PC-3 (cell line): ENCODE measurements at places on chromosomes 2 and 18.

DNA sequence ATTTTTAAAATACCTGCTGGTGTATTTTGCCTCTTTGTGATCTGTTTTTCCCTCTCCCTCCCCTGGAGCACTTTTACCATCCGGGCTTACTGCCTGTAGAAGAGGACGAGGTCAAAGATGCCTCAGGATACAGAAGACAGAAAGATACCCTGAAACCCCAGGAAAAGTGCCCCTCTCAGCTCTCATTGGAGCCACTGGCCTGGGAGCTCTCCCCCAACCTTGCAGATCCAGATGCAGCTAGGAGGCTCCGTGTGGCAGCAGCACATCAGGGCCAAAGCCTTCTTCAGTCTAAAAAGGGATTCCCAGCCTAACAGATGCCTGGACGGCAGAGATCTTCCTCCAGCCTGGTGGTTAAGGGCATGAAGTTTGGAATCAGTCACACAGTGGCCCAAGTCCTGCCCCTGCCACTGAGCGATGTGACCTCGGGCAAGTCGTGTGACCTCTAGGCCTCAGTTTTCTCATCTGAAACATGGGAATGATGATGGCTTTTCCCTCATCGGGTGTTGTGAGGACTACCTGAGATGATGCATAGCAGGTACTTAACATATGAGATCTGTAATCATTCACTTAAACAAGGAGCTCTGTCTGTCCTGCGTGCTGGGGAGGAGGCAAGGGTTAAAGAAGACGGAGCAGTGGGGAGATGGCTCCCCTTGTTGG, 239.4 kb downstream of the DYSF start:
- no peak for DNase-seq

- DNase-seq: no peak
These were observed 7.6 kb downstream of the HIBCH start for GRCh38 chr2:190311893-190312634.

- peak; percentile 83 for DNase-seq
These were observed 4.9 kb downstream of the TANC1 start for GRCh38 chr2:158973116-158973956.

GRCh38 chr2:4628998-4629501, 925.7 kb downstream of the DCDC2C start:
- no peak for DNase-seq

DNA sequence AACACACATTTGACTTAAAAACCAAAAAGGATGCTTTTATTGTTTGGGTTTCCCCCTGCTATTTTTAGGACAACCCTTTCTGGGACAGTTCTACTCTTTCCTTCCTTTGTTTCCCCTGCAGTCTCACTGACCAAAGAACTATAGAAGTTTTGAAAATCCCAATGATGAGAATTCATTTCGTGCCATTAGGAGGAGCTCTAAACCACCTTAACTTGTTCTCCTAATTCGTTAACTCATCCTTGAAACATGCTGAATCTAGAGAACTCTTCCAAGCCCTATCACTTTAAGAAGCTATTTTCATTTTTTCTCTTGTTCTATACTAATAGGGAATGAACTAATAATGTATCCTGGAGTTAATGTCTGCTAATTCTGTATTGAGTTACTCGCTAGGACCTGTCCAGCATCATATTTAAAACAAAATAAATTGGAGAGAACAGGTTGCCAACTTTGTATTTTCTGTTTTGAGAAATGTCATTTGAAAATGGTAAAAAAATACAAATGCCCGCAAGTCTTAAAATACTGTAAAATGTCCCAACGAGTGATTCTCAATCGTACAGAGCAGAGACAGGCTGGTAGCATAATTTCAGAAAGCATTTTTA, 62.9 kb downstream of the AFTPH start:
- peak; percentile 78 for DNase-seq

DNA sequence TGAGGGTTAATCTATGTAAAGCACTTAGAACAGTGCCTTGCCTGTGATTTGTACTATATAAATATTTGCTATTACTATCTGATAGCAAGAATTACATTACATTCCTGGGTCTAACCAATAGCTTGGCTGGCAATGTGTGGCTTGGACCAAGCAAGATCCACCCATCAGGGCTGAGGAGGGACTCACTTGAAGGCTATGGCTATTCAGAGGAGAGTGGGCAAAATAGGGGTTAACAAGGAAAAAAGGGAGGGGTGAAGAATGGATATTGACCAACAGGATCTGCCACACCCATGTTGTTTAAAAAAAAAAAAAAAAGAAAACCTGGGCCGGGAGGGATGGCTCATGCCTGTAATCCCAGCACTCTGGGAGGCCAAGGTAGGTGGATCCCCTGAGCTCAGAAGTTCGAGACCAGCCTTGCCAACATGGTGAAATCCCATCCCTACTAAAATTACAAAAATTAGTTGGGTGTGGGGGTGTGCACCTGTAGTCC, 20.0 kb upstream of the TMBIM1 start:
- peak; percentile 33 for DNase-seq

- peak; percentile 20 for DNase-seq
These were observed 221.4 kb upstream of the FBXO11 start for GRCh38 chr2:48127612-48128191.

DNA sequence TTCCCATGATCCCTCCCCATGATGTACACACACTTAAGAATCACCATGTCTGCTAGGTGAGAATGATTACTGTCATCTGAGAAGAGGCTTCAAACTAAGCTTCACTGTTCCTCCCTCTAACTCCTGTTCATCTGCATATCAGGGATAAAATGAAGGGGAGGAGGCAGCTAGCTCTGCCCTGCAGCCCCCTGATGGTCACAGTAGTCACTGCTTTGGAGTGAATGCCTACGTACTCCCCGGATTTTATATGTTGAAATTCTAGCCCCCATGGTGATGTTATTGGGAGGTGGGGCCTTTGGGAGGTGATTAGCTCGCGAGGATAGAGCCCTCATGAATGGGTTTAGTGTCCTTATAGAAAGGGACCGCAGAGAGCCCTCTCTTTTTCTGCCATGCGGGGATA, 156.4 kb downstream of the NCKAP5 start:
- no peak for DNase-seq

DNA sequence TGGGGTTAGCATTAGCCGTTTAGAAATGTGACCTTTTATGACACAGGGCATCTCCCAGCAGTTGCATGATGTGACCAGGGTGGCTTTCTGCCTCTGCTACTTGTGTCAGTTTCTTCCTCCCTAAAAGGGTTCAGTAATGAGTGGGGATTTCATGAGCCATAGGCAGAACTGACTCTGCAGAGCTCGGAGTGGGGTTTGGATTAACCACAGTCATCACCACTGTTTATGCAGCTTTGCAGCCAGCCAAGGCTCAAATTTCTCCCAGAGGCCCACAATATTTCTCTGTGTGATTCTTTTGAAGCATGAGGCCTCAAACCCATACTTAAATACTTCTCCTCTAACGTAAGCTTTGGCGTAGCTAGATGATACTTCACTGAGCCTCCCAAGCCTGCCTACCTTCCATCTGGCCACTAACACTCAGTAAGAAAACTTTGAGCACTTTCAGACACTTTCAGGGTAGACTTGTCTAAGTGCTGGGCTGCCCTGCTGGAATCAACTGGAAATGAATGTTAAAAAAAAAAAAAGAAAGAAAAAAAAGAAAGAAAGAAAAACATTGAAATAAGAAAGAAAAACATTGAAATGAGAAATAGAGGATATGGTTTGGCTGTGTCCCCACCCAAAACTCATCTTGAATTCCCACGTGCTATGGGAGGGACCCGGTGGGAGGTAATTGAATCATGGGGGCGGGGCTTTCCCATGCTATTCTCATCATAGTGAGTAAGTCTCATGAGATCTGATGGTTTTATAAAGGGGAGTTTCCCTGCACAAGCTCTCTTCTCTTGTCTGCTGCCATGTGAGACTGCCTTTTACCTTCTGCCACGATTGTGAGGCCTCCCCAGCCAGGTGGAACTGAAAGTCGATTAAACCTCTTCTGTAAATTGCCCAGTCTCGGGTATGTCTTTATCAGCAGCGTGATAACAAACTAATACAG, 11.5 kb upstream of the LAPTM4A start:
- DNase-seq: no peak

DNA sequence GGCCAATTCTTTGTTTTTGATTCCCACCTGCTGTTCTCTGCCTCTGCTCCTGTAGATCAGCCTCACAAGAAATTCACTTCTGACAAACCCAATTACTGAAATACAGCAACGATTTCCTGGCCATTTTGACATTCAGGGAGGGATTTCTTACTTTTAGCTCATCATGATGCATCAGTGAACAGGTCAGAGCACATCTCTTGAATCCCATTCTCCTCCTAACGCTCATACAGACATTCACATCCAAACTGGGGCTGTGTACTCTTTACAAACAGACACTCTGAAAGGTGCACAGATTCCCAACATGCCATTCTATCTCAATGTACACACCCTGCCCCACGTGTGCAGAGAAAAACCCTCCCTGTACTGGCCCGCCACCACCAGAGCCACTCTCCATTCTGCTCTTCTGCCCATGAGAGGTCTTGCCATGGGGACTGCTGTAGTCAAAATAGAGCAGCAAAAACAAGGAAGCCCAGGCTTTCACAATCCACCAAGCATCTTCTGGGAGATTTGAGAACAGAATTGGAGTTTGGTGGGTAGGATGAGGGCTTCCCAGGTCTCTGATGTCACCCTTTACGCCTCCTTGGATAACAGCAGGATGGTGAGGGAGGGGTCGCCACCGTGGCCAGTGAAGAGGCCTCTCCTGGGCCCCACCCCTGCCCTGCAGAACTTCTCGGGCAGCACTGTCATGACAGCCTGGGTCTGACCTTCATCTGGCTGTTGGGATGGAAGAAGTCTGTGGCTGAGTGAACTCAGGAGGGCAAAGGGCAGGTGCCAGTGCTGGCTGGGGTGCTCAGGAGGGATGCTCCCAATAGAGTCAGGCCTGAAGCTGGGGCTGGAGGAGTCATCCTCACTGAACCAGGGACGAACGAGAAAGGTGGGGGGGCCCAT, 41.9 kb upstream of the ZFP36L2 start:
- DNase-seq: no peak

GRCh38 chr2:36541891-36542595, 55.9 kb downstream of the FEZ2 start:
- no peak for DNase-seq

- DNase-seq: no peak
These were observed 166.0 kb upstream of the DAPL1 start for GRCh38 chr2:158629116-158629515.

- DNase-seq: no peak
These were observed 28.5 kb downstream of the CIB4 start for GRCh38 chr2:26612522-26613240.

- DNase-seq: no peak
These were observed 3.7 kb upstream of the DNER start for GRCh38 chr2:229718057-229718456.

DNA sequence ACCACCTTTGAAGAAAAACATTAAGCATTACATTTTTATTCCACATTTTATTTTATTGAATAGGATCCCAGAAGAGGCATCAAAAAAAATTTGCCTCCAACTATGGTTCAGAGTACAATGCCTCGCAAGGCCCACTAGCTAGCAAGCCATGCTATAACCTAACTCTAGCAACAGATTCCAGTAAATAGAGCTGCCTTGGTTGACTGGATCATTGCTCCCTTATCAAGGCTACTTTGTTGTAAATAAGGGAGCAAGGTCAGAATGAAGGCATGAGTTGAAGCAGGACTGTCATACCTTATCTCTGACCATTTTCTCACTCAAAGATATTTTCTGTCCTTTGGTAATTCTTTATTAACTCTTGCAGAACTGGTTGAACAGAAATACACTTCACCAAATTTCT, 672.6 kb downstream of the EPHA4 start:
- no peak for DNase-seq

DNA sequence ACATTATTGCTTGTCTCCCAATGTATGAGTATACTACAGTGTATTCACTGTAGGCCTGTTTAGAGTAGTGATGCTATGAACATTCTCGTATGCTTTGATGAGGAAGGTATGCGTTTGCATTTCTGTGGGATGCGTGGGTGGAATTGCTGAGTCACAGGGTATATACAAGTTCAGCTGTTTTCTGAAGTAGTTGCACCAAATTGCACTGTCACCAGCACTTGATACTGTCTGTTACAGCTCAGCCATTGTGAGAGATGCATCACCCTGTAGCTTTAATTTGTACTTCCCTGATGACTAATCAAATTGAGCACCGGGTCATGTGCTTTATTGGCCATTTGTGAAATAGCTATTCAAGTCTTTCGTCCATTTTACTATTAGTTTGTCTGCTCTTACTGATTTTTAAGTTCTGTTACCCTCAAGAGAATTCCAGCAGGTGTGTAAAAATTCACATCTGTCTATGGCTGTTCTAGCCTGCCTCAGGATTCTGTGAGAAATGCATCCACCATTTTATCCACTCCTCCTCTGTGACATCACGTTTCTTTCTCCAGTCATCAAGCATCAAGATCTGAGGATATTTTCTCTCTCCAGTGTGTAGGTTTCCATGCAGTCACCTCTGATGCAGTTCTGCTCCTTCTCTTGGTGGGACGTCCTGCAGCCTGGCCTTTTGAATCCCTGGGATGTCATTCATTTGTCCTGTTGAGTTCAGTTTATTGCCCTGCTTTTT, 72.5 kb downstream of the DGKD start:
- peak; percentile 90 for DNase-seq

- no peak for DNase-seq
These were observed 45.3 kb upstream of the STAT1 start for GRCh38 chr2:191059308-191059707.

DNA sequence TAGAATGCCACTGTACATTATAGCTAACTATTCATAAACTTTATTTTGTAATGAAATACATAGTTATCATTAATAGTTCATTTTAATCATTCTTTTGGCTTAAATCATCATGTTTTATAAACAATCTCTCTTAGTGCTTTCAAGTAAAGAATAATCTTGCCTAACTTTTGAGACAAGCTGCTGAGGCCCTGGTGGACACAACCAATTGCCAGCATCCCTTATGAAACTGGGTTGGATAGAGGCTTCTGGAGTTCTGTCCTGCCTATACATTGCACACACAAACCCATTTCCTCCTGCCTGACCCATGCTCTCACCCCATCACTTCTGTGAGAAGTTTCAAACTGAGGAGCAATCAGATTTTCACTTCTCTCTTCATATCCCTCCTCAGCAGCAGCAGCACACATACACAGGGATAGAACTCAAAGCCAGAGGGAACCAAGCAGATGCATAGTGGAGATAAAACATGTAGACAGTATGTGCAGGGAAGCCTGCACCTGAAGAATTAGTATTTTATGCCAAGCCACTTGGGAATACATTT, 450.0 kb upstream of the SLC14A2 start:
- no peak for DNase-seq

- no peak for DNase-seq
These were observed 8.2 kb upstream of the SLC39A10 start for GRCh38 chr2:195648787-195649186.

DNA sequence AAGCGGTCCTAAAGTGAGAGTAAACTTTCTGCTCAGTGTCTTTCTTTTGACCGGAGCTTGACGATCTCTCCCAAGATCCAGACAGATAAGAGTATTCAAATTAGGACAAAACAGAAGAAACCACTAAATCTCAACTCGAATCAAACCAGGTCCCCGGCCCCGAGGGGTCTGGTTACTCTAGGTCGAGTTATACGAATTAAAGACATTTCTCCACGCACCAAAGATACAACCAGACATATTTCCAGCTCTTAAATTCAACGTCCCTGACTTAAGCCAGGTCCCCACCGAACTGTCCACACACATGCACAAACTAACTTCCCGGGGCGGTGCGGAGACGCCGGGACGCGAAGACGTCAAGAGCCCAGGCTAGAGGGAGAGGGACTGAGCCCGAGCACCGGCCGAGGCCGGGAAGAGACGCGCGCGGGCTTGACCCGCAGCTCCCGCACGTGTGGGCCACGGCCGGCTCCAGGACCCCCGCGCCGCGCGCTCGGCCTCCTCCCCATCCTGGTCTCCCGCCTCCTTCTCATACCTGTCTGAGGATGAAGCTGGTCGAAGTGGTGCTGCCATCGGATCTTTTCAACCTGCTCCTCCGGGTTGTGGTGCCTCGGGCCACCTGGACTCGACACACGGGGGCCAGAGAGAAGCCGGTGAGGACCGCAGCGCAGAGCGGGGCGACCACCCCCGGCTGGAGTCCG, 896 bp downstream of the CACNB4 start:
- DNase-seq: peak; percentile 6
